Dermis blood vessel endothelial cell (primary cell): ENCODE measurements at places on chromosomes 12 and 14. TPM values are rescaled to one million over a fixed set of nuclear protein-coding genes. Genes with fewer than 3 reads are reported as not detected.

ENDOU gene
- 0.05 TPM in 1 of 2 replicates, not detected in the other for total RNA-seq

SIX6 gene
- not detected in 2 replicates for total RNA-seq

LMNTD1 gene
- total RNA-seq = 0.19 TPM in 1 of 2 replicates, not detected in the other

DNA sequence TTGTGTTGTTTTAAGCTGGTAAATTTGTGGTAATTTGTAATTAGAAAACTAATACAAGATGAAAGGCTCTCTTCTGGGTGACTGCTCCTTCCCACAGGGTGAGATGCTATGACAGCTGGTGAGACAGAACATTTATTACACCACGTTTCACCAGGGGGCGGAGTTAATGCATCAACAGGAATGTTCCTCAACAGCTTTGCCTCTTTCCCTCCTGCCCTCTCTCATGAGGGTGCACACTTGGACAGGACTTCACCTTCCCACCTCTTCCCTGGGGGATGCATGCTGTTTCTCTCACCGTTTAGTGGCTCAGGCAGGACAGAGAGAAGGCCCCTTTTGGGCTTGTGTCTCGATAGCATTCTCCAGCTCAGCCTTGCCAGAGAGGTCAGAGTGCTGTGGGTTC is 13.4 kb upstream of the PPP1R1A start:
- DNase-seq = no peak

DNA sequence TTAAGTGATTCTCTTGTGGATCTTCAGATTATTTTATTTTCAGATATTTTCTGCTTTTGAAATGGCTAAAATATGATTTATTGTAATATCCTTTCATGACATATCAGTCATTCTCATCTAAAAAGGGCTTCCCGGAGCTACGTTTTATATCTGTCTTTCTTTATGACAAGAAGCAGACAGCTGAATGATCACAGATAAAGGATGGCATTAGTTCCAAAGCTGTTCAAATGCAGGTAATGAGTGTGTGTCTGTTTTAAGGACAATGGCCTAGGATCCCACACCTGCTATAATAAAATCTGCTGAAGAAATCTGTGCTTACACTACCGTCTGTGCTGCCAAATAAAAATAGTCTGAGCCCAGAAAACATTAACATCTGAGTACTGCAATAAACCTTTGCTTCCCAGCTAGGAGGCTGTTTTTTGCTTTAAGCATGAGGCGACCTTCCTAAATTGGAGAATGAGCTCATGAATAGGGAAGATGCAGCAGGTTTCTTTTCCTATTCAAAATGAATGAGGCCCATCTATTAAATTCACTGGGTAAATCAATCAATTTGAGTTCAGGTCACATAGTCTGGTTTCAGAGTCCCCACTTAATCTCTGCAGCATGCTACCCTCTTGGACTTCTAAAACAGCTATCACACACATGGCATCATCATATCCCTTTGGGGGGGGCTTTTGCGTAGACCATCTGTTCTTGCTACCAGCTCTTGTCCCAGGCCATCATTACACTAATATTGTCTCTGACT is 498.5 kb downstream of the NELL2 start:
- no peak for DNase-seq
